ENCODE measurements at places on chromosomes 12 and 14.

DNA sequence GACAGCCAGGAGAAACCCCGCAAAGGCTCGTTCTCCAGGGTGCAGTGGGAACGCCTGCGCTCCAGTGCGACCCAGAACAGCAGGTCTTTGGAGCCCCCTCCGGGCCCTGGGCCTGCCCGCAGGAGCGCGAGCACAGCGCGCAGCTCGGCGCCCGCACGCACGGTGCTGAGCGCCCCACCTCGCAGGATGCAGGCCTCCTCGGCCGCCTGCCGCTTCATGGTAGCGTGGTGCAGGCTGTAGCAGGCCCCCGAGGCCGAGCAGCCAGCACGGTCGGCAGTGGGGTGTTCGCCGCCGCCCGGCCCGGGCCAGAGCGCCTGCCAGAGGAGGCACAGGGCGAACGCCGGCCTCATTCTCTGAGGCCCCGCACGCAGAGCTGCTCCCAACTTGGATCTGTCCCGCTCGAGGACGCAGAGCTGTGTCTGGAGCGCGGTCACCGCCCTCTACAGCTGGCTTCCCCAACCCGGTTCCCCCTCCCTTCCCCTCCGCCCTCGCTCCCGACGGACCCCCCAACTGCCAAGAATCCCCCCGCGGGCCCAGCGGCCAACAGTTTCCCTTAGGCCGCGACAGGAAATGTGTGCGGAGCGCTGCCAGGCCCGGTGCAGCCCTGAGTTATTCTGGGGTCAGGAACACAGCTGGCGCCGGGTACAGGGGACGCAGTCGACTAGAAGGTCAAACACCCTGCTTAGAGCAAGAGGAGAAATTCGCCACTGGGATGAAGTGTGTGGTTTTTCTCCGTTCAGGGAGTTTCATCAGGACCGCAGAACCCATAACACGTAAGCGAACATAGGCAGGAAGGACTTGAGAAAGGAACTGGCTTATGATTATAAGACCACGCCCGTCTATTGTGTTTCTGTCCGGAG is at the start of gene CLEC14A:
CLEC14A (minus strand) TSS at position 421 of the 860 bp plus-strand sequence; CDS start at position 350, 71 bp downstream.
- no peak for DNase-seq

DNA sequence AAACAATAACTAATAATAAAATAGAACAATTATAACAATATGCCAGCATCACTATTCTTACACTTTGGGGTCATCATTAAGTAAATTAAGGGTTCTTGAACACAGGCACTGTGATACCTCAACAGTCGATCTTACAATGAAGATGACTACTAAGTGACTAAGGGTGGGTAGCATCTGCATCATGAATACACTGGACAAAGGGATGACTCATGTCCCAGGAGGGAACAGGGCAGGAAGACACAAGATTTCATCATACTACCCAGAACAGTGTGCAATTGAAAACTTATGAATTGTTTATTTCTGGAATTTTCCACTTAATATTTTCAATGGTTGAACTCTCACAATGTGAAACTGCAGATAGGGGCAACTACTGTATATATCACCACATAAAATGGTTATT is 19.7 kb downstream of the TSPAN19 start:
- DNase-seq = no peak

DNA sequence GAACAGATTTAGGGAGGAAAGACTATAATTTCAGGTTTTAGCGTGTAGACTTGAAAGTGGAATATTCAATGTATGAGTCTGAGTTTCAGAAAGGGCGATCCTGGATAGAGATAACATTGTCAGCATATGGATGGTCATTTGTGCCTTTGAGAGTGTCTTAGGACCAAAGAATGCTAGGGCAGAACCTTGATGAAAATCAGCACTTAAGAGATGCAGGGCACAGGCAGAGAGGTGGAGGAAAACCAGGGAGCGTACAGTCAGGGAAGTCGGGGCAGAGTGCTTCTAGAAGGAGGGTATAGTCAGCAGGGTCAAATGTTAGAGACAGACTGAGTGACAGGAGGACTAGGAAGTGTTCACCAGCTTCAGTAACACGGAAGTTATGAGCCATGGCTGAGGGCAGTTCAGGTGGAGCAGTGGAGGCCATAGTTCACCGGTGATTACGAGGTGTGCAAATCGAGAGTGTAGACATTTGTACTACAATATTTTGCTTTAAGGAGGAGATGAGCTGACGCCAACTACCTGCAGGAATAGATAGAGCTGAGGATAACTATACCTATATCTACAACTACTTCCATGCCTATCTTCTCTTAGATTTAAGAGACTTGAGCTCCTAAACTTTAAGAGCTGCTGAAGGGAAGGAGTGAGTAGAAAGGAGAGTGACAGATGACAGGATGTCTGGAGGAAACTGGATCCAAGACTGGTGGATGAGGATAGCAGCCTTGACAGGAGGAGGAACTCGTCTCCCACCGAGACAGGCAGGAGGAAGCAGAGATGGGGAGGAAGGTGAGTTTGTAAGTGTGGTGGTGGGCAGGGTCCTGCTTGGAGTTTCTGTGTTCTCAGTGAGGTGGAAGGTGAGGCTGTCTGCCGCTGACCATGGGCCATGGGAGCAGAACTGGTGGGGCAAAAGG is 6.5 kb downstream of the CBLN3 start:
- DNase-seq = no peak

- no peak for DNase-seq
These were observed 280.7 kb upstream of the SOX5 start for GRCh38 chr12:24230061-24230701.

- DNase-seq = no peak
These were observed 19.9 kb downstream of the PPP2R5C start for GRCh38 chr14:101781240-101782061.

DNA sequence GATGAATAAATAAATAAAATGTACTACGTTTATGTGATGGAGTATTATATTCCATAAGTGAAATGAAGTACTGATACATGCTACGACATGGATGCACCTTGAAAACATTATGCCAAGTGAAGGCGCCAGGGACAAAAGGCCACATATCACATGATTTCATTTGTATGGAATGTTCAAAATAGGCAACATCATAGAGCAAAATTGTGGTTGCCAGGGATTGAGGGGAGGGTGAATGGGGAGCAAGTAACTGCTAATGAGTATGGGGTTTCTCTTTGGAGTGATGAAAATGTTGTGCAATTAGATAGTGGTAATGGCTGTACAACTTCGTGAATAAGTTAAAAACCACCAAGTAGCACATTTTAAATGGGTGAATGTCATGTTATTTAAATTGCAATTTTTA is 132.8 kb downstream of the SLC38A4 start:
- DNase-seq = no peak

GRCh38 chr12:94100211-94100627 is 48.2 kb upstream of the PLXNC1 start:
- no peak for DNase-seq

DNA sequence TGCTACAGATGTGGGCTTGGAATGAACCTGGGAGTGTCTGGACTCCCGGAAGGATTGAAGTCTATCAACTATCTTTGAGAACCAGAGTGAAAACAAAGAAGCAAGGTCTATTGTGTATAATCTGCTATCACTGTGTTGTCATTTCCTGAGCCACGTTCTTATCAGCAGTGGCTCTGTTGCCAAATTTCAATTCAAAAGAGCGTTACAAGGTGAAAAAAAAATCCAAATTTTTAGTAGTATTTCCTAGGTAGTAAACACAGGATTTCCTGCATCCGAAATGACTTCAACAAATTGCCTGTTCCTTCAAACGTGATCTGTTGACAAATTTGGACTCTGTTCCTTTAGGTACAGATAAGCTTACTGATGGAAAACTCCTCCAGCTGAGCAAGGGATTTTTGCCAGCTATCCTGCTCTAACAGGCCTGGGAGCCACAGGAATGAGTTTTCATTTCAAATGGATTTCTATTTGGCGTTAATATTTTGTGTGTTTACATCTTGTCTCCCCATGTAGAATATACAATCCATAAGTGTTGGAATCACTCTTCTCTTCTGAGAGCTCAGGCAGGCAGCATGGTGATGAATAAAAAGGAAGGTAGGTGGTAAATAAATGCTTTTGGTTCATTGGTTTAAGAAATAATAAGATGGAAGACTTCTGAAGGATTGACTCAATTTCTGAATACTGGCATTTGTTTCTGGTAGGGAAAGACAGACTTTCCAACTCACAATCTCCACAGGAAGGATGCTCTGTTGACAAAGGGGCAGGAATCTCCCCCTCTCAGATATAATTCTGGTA is 58.5 kb downstream of the GPR135 start:
- DNase-seq = no peak

- DNase-seq = no peak
These were observed 334.9 kb downstream of the RMST start for GRCh38 chr12:97797473-97797872.

GRCh38 chr12:55142669-55143565 is 16.7 kb downstream of the OR9K2 start:
- peak; percentile 28 for DNase-seq

- no peak for DNase-seq
These were observed 2.2 kb downstream of the ZBTB1 start for GRCh38 chr14:64506721-64507120.

GRCh38 chr14:89621791-89622638 is 205.0 kb upstream of the FOXN3 start:
- DNase-seq = no peak

- DNase-seq = no peak
These were observed 119.2 kb upstream of the RFLNA start for GRCh38 chr12:124175704-124176103.

GRCh38 chr12:111121840-111122239 is 201.5 kb upstream of the MYL2 start:
- DNase-seq = no peak

GRCh38 chr12:113149361-113150150 is at the start of gene CFAP73:
Gene CFAP73, plus strand, starts transcription at chr12:113149724. Its CDS starts 134 bp downstream, at chr12:113149858.
- DNase-seq = peak; percentile 41

DNA sequence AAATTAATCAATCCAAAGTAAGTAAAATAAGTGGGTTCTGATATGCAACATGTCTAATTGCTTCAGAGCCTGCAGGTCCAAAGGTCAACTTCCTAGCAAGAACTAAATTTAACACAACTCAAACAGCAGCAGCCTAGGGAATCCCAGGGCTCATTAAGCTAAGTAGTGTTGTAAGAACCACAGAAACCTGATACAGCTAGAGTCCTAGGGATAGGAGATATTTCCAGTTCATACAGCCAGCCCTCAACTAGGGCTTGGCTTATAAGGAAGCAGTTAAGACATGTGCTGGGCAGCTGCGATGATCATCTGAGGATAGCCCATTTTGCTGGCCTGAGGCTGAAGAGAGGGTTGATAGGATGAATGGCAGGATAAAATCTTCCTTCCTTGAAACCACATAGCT is at the start of gene OR4Q3:
OR4Q3 (plus strand) TSS at position 316 of the 400 bp plus-strand sequence.
- DNase-seq = no peak

DNA sequence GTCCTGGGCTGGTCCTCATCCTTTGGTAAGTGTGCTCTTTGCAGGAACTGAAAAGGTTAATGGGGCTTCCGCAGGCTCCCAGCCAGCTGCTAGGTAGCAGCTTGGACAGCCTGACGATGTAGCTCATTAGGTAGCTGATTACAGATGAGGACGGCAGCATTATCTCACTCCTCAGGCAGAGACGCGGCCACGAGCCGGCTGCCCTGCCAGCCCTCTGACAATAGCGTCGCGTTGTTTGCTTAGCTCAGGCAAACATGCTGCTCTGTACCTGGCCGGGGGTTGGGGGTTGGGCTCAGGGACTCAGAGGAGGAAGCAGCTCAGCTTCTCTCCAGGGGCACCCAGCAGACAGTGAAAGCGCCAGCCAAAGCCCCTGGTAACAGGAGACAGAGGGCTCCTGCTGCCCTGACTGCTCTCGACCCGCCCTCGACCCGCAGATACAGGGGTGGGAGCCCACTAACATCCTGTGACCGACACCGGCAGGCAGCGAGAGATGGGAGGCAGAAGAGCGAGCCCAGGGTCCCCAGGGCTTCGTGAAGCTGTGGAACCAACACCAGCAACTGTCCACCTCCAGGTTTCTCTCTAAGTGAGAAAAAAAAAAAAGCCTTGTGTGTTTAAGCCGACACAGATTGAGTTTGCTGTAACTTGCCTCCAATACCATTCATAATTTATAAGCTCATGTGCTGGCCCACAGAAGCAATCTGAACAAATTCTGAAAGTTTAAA is 53.4 kb upstream of the DLK1 start:
- peak; percentile 97 for DNase-seq

DNA sequence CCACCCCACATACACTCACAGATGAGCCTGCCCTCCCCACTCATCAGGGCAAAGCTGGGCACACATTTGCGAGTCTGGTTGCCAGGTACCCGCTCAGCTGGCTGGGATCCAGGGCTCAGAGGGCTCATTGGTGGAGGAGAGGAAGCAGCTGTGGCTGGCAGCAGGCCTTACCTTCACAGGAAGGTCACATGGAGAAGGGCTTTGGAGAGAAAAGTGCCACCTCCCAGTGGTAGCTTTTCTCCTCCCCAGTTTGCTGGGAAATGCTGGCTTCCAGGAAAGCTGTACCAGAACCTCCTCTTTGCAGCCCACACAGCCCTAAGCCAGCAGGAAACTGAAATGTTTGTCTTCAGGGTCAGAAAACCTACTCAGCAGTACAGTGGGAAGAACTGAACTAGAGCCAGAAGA is 55.6 kb downstream of the LGMN start:
- DNase-seq = peak; percentile 97

GRCh38 chr12:113893221-113893620 is 72.9 kb downstream of the RBM19 start:
- no peak for DNase-seq

DNA sequence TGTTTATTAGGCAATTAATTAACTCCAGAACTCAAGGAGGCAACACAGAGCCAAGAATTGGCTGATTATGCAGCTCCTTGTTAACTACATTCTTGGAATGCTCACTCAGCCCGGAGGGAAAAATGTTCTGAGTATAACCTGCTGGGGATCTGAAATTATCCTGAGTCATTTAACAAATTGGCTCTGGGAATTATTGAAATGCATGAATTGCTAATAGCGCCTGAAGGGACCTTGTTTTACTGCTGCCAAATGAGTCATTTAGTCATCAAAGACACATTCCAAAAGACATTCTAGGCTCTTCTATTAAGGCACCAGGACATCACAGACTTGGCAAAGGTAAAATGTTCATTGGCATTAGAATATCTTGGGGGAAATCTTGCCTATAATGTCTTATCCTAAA is 13.0 kb downstream of the TMEM52B start:
- no peak for DNase-seq

- DNase-seq = no peak
These were observed 75.3 kb upstream of the TMPO start for GRCh38 chr12:98439981-98440581.

- DNase-seq = no peak
These were observed 27.0 kb upstream of the RCOR1 start for GRCh38 chr14:102565331-102565887.

All from NCI-H1092 (cell line).